ENCODE measurements at places on chromosomes 12 and 14.

- DNase-seq, result no peak
Observed at GRCh38 chr12:84875241-84875640, 37.4 kb downstream of the SLC6A15 start.

DNA sequence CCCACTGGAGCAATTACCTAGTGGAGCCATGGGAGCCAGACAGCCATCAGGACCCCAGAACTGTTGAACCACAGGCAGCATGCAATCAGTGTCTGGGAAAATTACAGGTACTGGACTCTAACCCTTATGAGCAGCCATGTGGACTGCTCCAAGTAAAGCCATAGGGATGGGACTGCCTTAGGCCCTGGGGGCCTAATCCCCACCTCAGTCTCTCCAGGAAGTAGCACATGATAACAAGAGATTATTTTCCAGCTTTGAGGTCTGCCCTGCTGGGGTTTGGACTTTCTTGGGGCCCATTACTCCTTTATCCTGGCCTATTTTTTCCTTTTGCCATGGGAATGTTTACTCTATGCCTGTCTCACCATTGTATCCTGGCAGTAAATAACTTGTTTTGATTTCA lies 226.8 kb downstream of the AEBP2 start:
- no peak for DNase-seq

GRCh38 chr12:74043343-74043742 lies 494.3 kb upstream of the ATXN7L3B start:
- no peak for DNase-seq

- DNase-seq, result no peak
Observed at GRCh38 chr14:69137843-69138535, 14.9 kb downstream of the DCAF5 start.

DNA sequence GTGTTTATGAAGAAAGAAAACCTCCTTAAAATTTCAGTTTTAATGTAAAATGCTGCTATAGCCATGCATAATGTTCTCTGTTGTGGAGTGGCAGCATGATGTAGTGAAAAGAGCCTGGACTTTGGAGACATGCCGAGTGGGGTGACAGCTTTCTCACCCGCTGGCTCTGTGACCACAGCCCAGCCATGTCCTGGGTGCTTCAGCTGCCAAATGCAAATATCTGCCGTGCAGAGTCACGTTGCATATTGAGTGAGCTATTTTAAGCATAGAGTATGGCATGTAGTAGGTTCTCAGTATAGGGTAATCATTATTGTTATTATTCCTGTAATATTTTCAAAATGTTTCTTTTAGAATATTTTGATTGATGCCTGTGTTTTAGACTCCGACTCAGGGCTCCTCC lies 15.5 kb upstream of the TCTN2 start:
- DNase-seq, result no peak

GRCh38 chr12:30515351-30515750 lies 180.3 kb downstream of the IPO8 start:
- DNase-seq, result no peak
